ELF-1 (cell line): ENCODE measurements at places on chromosomes 2 and 18.

DNA sequence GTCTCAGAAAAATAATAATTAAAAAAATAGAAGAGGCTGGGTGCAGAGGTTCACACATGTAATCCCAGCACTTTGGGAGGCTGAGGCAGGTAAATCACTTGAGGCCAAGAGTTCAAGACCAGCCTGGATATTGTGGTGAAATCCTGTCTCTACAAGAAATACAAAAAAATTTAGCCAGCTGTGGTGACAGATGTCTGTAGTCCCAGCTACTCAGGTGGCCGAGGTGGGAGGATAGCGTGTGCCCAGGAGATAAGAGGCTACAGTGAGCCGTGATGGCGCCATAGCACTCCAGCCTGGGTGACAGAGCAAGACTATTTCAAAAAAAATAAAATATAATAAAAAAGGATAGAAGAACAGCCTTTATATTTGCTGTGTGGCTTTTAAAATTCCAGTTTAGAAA, 35.9 kb downstream of the SMC6 start:
- no peak for DNase-seq

DNA sequence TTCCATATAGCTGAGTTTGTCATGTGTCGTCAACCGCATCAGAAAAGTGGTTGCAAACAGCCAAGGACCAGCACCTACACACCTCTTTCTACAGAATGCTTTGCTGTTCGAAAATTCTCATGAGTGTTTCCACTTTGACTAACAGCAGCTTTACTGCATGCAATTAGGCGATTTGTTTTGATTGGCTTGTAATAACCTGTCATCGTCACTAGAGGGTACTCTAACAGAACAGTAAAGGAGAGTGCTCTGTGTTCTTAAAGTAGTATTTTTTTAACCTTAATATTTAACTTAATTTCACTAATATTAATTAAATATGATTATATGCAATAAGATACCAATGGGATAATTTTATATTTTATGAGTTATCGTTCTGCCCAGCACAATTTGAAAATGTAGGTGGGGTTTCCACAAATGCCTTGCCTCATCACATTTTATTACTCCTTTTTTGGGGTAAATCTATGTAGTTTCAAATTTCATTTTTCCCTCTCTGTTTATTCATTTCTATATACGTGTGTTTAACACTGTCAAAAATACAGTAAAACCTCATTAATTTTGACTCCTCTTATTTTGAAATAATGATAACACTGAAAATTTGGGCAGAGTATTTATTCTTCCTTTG, 502.2 kb downstream of the NRXN1 start:
- no peak for DNase-seq

DNA sequence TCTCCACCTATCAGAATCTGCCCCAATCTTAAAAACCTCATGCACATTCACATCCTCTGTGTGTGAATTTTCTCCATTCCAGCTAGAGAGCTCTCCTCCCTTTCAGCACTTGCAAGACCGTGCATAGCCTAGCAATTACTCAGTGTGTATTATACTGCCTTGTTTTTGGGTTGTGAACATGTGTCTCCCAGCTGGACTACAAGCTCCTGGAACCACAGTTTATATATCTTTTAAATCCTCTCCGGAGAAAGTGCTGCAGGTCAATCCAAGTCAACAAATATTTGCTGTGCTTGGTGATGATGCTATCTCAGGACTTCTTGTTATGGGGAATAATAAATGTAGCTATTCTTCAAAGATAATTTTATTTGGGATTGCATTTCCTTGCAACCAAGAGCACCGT, 58.2 kb upstream of the MEX3C start:
- DNase-seq: no peak

DNA sequence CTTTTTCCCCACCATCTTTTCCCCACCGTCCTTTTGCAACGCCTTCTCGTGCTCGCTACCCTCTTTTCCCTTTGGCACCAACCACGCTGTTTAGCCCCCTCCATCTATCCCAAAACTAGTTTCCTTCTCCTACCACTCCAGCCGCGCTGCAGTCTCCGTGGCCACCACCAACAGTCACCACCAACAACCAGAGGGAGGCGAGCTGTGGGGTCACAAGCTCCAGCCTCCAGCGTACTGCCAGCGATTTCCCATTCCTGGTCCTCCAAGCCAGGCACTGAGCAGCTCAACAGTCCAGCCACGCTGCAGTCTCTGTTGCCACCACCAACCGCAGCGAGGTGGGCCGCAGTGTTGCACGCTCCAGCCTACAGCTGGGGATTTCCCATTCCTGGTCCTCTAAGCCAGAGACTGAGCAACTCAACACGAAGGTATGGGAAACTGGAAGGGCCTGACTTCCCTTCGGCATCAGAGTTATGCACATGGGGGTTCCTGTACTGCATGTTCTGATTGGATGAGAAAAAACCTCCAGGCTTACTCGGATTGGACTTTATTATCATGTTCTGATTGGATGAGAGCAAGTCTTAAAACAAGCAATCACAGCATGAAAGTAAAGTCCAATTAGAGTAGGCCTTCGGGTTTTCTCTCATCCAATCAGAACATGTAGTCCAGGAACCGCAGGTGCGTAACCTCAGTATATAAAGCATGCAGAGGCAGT, 42.3 kb upstream of the IMP4 start:
- DNase-seq: no peak

DNA sequence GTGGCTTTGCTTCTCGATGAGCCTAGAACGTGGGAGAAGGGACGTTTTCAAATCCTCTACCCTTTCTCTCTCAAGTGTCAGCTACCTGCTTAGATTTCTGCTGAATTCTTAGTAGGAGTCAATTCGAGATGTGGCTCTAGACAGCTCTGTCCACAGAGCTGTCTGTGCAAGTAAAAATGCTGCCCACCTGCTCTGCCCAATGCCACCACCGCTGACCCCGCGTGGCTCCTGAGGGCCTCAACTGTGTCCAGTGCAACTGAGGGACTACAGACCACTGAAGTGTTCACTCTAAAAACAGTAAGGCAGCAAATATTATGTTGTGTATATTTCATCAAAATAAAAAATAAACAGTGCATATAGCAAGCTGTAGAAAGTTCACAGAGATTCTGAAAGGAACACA, 266.3 kb downstream of the ZNF516 start:
- no peak for DNase-seq

- DNase-seq: no peak
These were observed 88.3 kb downstream of the KCNS3 start for GRCh38 chr2:17966798-17967197.

GRCh38 chr2:208830203-208830602, 423.6 kb downstream of the PTH2R start:
- no peak for DNase-seq

- DNase-seq: no peak
These were observed 13.4 kb downstream of the KCNG3 start for GRCh38 chr2:42480402-42480801.

GRCh38 chr2:85409845-85410583, at the start of gene CAPG:
TSS of gene CAPG (minus strand) at chr2:85410366. CDS start at chr2:85402145, 8,221 bp downstream.
- no peak for DNase-seq

DNA sequence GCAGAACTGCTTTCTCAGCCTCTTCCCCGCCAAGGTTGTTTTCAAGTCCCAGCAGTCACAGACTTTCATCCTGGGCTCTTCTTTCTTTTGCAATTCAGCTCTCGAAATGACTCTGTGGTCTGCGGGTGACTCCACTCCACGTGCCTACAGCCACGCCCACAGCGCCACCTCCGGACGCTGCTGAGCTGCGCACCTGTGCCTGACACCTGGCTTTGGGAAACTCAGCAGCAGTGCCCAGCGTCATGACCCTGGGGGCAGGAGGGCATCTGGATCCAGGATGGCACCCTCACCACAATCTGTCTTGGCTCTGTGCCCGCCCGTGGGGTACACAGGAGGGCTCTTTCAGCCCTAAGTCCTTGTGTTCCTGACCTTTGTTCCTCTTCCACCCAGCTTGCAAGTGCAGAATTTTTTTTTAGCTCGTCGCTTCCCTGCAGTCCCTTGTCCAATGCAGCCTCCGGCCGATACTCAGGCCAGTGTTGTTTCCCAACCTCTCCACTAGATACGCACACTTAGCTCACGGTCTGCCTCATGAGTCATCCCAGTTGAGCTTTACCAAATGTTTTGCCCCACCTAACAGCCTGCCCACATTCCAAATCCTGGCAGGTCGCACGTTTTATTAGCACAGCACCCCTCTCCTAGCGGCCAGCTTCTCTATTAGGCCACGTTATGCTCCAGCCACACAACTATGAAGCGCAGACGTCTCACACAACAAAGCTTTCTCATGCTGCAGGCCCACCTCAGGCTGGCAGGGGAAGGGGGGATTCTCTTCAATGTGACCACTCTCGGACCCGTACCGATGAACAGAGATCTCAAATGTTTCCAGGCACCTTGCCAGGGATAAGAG, 6.5 kb upstream of the CAPN10 start:
- peak; percentile 52 for DNase-seq

DNA sequence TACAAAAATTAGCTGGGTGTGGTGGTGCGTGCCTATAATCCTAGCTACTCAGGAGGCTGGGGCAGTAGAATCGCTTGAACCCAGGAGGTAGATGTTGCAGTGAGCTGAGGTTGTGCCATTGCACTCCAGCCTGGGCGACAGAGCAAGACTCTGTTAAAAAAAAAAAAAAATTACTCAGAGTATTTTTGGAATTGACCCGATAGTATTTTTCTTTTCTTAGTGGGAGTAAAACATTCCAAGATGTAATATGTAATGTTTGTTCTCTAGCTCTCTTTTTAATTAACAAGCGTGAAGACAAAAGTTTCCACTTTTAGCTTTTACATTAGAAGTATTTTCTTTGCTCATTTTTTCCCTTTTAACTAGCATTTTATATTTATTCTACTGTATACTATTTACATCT, 12.0 kb upstream of the TMEM18 start:
- DNase-seq: no peak

DNA sequence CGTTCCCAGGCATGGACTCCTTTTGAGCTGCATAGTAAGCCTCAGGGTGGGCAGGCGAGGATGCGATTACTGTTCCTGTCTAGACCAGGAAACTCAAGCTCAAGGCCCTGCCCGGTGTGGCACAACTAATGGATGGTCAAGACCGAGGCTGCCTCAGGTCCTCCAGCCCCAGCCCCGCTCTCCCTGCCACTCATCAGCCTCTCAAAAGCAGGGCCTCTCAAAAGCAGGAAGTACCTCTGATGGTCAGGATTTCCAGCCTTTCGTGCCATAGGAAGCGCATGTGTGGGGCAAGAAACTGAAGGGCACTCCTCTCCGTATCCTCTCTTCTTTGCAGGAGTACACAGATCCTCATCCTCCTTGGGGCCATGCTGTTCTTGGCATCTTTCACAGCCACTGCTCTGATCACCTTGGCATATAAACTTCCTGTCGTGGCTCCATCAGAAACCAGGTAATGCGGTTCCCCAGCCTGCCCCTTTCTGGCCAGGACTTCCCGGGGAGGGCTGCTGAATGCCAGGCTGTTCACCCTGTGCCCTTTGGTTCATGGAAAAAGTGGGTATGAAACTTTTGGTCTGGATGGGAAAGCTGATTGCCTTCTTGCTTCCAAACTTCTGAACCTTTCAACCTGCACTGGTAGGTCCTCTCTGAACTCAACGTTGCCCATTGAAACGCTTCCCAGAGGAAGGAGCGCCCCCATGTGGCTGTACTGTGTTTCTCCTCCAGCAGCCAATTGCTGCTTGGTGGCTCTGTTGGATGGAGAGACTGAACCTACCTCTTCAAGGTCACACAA, 82.8 kb upstream of the SEC11C start:
- peak; percentile 82 for DNase-seq
